ENCODE measurements at places on chromosomes 6 and 20.

GRCh38 chr6:39681674-39682121, 43.5 kb downstream of the KIF6 start:
- DNase-seq = no peak

- no peak for DNase-seq
Measured at GRCh38 chr20:24318569-24319352, 150.7 kb upstream of the SYNDIG1 start.

DNA sequence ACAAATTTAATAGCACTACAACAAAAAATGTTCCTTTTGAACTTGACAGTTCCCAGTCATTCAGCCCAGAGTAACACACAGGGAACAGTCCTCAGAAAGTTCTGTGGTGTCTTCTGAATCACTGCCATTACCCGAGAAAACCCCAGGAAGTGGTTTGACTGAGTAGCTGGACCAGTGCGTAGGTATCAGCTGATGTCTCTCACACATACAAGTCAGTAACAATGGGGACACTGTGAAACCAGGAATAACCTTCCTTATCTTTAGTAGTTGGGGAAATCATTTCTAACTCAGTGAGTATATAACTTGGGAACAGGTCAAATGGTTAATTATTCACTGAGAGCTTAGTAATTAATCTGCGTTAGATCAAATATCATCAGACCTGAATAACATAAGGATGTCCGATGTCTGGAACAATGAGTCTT, 73.1 kb downstream of the HIVEP2 start:
- no peak for DNase-seq

- DNase-seq = no peak
Measured at GRCh38 chr6:19415605-19416326, 421.4 kb upstream of the ID4 start.

- DNase-seq = no peak
Measured at GRCh38 chr6:11702500-11703130, 76.0 kb downstream of the ADTRP start.

- no peak for DNase-seq
Measured at GRCh38 chr20:42429761-42430458, 759.8 kb downstream of the PTPRT start.

Data from NCI-H2171 treated with DMSO at 0.1 percent for 48 hours (cell line).